Esophagus muscularis mucosa (tissue), 4 donors: ENCODE measurements at places on chromosomes 16 and 17. TPM values are rescaled to one million over a fixed set of nuclear protein-coding genes. Genes with fewer than 3 reads are reported as not detected.

GRCh38 chr17:83091257-83092141 lies 12.1 kb downstream of the METRNL start:
- DNase-seq = no peak

- DNase-seq = no peak
These were observed 12.0 kb downstream of the CYBC1 start for GRCh38 chr17:82438401-82439193.

EFNB3 gene
- total RNA-seq = 0.32 TPM

DNA sequence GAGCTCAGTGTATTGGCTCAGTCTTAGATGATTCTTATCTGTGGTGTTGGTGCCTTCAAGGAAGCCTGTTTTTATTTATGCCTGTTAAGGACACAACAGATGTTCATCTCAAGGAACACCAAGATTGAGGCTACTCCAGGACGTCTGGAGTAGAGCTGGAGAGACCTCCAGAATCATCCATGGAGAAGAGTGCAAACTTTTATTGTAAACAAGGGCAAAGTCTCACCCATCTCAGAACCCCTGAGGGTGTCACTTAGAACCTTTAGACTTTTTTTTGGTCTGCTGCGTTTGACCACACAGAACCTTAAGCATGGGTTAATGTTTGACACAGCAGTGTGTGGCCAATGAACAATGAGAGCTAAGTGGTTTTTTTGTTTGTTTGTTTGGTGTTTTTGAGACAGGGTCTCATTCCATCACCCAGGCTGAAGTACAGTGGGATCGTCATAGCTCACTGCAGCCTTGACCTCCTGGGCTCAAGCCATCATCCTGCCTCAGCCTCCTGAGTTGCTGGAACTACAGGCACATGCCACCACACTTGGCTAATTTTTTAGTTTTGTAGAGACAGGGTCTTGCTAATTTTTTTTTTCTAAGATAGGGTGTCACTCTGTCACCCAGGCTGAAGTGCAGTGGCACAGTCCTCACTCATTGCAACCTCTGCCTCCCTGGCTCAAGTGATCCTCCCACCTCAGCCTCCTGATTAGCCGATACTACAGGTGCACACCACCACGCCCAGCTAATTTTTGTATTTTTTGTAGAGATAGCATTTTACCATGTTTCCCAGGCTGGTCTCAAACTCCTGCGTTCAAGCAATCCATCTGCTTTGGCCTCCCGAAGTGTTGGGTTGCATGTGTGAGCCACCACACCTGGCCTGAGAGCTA lies 16.3 kb downstream of the SLC47A1 start:
- DNase-seq = no peak

DNA sequence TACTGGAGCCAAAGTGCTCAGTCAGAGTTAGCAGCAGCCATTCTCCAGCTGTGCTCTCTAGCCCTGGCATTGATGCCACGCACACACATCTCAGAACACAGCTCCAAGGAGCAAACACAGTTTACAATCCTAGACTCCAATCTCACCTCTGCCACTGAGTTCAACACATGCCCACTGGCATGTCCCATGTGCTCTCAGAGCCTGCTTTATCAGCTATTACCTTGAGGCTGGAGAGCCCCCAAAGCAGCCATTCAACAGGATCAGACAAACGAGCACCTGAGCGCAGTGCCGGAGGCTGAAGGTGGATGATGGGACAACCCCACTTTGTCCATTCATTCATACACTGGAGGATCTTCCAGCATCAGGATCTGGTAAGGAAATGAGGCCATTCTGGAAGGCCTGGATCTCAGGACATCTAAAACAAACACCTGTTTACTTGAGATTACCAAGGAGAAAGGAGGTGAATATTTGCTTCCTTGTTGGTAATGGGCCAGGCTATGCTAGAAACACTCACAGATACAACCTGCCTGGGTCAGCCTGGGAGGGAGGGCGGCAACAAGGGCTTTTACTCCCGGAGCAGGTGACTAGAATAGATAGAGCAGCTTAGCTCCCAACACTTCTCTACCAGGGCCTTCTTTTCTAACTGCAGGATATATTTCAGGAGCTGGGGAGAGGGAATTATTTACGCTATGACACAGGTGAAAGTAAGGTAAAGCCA lies 25.4 kb downstream of the RANBP10 start:
- no peak for DNase-seq

GRCh38 chr16:50505714-50506542 lies 42.3 kb upstream of the NKD1 start:
- peak; percentile 90 for DNase-seq

DNA sequence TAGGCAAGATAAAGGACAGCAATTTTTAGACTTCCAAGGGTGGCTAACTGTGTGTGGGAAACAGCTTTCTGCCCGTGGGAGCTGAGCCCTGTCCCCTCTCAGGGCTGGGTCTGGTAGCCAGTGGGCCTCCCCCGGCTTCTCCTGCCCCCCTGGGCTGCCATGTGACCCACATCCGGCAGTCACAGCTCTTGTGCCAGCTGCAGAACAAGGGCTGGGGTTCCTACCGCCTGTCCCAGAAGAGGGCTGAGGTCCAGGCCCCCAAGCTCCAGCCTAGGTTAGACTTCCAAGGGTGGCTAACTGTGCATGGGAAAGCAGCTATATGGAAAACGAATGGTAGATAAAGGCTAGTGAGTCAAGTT lies 6.1 kb downstream of the GAST start:
- no peak for DNase-seq

KRT20 gene
- total RNA-seq = not detected

DNA sequence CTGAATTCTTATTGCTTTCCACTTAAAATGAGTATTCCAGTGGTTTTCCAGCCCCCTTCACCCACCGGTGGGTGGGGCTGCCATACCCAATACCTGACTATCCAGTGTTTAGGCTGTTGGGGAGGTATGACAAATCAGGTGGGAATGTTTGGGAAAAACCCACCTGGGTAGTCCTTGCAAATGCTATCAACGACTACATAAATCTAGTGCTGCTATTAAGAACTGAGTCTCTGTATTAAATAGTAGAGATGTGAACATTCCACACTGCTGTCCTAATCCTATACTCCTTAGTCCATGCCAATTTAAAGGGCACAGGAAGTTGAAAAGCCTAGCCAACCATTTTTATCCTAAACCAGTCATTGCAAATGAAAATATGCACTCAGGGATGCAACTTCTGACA lies 126.6 kb downstream of the AXIN2 start:
- DNase-seq = no peak

- DNase-seq = no peak
These were observed 55.4 kb downstream of the TNRC6C start for GRCh38 chr17:78013683-78014467.

DNA sequence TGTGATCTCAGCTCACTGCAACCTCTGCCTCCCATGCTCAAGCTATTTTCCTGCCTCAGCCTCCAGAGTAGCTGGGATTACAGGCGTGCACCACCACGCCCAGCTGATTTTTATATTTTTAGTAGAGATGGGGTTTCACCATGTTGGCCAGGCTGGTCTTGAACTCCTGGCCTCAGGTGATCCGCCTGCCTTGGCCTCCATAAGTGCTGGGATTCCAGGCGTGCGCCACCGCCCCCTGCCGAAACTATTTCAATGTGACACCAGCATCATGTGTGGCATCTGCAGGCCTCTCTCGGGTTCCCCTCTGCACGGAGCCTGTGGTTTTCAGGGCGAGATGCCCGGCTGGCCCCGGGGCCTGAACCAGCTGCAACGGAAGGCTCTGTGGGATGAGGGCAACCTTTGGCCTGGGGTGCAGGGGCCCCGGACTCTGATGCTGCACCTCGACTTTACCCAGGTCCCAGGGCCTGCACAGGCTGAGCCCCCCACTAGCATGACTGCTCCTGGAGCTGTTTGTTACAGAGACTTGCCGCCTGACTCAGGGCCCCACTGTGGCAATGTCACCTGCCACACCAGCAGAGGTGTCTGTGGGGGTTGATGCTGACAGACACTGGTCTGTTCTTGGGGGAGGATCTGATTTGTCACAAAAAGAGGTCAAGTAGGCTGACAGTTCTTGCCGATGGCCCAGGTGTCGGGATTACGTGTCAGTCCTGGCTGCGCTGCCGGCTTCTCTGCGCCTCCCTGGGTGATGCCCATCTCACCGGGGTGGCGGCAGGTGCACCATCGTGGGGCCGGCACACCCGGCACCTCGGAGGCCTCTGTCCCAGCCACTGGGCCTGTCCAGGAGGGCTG lies 8.6 kb upstream of the TEX19 start:
- DNase-seq = no peak

TBC1D16 gene
- 37.4 TPM for total RNA-seq

INCA1 gene
- 4.6 TPM for total RNA-seq

DNA sequence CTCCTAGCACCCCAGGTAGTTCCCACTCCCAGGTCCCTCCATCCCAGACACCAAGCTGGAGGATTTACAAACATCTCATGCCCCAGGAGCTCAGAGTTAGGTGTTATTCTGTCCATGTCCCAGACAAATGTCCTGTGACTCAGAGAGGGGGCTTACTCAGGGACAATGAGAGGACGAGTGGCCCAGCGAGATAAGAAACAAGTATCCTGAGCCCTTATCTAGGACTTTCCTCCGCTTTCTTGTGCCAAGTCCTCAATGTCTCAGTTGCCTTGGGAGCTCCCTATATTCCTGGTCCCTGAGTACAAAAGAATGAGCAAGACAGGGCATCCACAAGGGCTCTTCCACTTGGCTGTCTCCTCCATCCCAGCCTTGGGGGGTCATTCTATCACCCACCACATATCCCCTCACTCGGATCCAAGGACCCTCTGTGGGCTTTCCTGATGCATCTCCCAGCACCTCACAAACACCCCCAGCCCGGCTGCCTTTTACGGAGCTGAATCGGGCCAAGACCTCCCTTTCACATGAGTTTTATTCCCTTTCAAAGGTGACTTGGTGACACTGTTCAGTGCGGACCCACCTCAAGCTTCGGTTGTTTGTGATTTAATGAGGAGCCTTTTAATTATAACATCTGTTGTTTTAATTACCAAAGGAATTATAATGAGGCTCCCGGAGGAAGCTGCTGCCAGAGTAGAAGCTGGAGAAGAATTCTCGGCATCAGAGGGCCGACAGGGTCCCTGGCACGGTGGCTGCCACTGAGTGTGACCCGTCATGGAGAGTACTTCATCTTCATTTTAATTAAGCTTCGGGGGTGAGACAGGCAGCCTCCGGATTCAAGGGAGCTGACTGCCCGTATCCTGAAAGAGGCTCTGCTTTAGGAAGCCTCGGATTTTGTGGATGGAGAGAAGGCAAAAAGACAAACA lies 121.5 kb downstream of the WSCD1 start:
- no peak for DNase-seq

CARD14 gene
- not detected for total RNA-seq

DNA sequence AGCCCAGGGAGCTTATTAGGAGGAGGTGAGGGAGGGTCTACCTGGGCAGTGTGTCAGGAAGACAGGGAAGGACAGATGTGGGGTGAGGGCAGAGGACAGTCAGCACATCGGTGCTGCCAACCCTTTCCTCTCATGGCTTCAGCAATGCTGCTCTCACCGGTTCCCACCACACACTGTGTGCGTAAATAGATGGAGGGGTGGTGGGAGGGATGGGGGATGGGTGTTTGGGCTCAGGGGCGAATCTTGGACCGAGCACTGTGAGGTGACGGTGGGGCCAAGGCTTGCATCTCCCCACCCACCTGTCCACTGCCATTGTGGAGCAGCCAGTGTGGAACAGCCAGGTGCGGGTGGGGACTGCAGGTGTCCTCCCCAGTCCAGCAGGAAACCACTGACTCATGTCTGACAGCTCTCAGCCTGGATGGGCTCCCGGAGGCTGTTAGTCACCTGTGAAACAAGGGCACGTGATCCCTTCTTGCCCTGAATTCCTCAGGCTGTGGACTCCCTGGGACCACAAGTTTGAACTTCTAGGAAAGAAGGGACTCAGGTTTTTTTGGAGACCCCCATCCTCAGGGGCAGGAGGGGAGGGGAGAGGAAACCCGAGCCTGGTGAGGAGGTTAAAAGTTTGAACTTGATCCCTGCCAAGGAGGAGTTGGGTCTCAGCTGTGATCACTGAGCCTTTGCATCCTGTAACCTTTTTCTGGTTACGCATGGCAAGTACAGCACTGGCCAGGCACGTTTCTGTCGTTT lies 42.7 kb upstream of the SMPD3 start:
- DNase-seq = no peak

C17orf67 gene
- 0.83 TPM for total RNA-seq

ST6GALNAC1 gene
- total RNA-seq = 4.9 TPM

CDRT15L2 gene
- not detected for total RNA-seq

DNA sequence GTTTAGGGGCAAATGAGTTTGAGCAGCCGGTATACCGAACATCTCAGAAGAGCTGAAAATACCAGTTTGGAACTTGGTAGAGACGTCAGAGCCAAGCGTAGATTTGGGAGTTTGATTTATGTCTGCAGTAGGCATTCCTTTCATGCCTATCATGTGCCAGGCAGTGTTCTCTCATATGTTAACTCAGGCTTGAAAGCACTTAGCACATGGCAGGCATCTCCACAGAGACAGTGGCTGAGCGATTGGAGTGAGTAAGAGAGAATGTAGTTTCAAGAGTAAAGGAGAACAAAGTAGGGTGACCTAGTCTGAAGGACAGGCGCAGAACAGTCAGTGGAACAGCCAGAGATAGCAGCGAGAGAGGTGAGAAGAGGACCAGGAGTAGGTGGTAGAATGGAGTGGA lies 207.0 kb downstream of the FTO start:
- no peak for DNase-seq

- no peak for DNase-seq
These were observed 6.0 kb downstream of the SDR42E1 start for GRCh38 chr16:82005027-82005830.

SLC16A13 gene
- 1.2 TPM for total RNA-seq

GRCh38 chr16:55773859-55774549 lies 58.9 kb downstream of the CES1 start:
- DNase-seq = no peak

ATP2C2 gene
- 0.86 TPM for total RNA-seq

GRCh38 chr17:20955427-20956323 lies 87.1 kb downstream of the USP22 start:
- DNase-seq = no peak

- DNase-seq = no peak
These were observed 38.4 kb downstream of the BPTF start for GRCh38 chr17:67863624-67864247.

STX1B gene
- 2.3 TPM for total RNA-seq

KRTAP17-1 gene
- total RNA-seq = not detected

C17orf100 gene
- total RNA-seq = 0.50 TPM

- DNase-seq = no peak
These were observed 5.0 kb downstream of the PRSS27 start for GRCh38 chr16:2715064-2715463.

CA5A gene
- not detected for total RNA-seq
